NCI-H1436 treated with DMSO at 0.1 percent for 48 hours (cell line): ENCODE measurements at places on chromosomes 16 and 17.
A peak's percentile ranks its signal among the peaks of the same experiment; 100 is the strongest.

DNA sequence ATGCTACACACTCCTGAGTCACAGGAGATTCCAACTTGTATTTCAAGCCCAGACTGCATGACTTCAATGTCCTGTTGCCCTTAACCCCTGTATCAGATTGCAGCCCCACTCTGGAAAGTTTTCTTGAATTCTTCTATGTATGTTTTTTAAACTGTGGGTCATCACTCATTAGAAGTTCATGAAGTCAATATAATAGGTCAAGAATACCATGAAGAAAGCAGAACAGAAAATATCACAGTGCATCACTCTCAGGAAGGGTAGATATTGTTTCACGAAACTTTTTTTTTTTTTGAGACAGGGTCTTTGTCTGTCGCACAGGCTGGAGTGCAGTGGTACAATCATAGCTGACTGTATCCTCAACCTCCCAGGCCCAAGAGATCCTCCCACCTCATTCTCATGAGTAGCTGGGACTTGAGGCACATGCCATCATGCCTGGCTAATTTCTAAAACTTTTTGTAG, 20.5 kb downstream of the PRKCB start:
- DNase-seq: no peak

GRCh38 chr16:56889206-56889605, 24.2 kb downstream of the SLC12A3 start:
- DNase-seq: no peak

- no peak for DNase-seq
These were observed 16.0 kb downstream of the OMG start for GRCh38 chr17:31281061-31281460.

- DNase-seq: no peak
These were observed 211.7 kb downstream of the FTO start for GRCh38 chr16:53915452-53916160.

GRCh38 chr17:39923836-39924690, 3.3 kb downstream of the ORMDL3 start:
- DNase-seq: no peak

DNA sequence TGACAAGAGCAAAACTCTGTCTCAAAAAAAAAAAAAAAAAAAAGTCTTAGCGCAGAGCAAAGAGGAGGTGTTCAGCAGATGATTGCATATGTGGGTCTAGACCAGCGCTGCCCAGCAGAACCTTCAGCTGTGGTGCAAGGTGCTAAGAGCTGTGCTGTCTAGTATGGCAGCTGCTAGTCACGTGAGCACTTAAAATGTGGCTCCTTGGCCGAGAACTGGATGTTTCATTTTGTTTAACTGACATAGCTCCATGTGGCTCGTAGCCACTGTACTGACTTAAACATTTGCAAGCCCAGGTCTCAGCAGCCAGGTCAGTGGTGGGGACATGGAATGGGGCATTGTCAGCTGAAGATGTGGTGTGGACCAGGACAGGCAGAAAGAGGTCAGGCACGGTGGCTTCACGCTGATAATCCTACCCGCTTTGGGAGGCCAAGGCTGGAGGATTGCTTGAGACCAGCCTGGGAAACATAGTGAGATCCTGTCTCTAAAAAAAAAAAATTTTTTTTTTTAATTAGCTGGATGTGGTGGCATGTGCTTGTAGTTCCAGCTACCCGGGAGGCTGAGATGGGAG, 9.2 kb downstream of the C1QTNF1 start:
- no peak for DNase-seq

DNA sequence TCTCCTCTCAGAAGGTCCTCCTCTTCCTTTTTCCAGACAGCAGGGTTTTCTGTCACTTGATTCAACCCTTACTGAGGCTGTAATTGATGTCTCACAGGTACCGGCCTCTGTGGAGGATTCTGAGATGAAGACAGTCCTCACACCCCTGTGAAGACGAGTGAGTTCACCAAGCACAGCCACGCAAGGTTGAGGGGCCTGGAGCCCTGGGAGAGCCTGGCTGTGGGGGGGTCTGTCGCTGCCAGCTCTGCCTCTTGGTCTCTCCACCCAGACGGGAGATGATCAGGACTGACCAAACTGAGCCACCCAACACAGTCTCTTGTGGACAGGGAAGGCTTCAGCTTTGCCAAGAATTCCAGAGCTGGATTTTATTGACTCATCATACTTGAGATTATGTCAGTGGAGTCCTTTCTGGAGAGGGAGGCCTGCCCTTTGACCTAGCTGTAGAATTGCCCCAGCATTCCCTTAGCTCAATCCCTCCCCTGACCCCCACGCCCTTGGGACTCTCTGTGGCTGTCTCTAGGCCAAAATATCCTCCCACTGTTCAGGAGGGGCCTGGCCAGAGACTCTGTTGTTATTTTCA, 51.1 kb upstream of the CRHR1 start:
- DNase-seq: no peak

DNA sequence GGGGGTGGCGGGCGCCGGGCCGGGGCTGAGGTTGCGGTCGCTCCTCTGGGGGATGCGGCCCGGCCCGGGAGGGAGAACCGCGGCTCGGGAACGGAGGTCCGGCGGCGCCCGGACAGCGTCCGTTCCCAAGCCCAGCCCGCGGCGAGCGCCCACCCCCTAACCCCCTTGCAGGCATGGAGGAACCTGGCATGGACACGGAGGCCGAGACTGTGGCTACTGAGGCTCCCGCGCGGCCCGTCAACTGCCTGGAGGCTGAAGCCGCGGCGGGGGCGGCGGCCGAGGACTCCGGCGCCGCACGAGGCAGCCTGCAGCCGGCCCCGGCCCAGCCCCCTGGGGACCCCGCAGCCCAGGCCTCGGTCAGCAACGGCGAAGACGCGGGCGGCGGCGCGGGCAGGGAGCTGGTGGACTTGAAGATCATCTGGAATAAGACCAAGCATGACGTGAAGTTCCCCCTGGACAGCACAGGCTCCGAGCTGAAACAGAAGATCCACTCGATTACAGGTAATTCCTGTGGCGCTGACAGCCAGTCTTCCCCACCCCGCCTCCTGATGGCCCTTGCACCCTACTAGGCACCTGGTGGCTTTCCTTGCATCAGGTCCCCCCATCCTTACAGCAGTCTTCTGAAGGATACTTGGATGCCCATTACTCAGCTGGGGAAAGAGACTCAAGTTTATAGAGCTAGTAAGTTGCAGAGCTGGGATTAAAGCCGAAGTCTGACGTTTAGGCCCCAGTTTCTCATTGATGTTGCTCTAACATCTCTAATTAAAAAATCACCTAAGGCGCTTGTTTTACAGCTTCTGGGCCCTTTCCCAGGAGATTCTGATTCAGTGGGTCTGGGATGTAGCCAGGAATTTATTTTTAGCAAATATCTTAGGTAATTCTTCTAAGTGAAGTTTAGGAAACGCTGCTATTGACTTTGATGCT, 514 bp downstream of the UBFD1 start:
- no peak for DNase-seq

- DNase-seq: no peak
These were observed 9.3 kb downstream of the GAS2L2 start for GRCh38 chr17:35743626-35744328.

GRCh38 chr17:74767111-74767516, 9.0 kb downstream of the NAT9 start:
- no peak for DNase-seq

GRCh38 chr16:73068541-73069401, 20.8 kb upstream of the ZFHX3 start:
- peak; percentile 79 for DNase-seq
